ENCODE measurements at places on chromosomes 4 and X. TPM values are rescaled to one million over a fixed set of nuclear protein-coding genes. Genes with fewer than 3 reads are reported as not detected.

The FRMD7 gene
- not detected for total RNA-seq

The CHIC1 gene
- 20.7 TPM for total RNA-seq

The NUDT11 gene
- total RNA-seq = 4.5 TPM

The XKRX gene
- total RNA-seq = 1.2 TPM

The CHRDL1 gene
- 113 TPM for total RNA-seq

The DIPK2B gene
- total RNA-seq = 8.4 TPM

The TET2 gene
- total RNA-seq = 30.9 TPM

The MAGEA2 gene
- total RNA-seq = not detected

The WNK3 gene
- total RNA-seq = 1.6 TPM

The TMPRSS11B gene
- not detected for total RNA-seq

- no peak for DNase-seq
Measured at GRCh38 chrX:96978906-96979305, 95.2 kb downstream of the RPA4 start.

- DNase-seq = no peak
Measured at GRCh38 chr4:159075531-159075932, 27.3 kb upstream of the RAPGEF2 start.

DNA sequence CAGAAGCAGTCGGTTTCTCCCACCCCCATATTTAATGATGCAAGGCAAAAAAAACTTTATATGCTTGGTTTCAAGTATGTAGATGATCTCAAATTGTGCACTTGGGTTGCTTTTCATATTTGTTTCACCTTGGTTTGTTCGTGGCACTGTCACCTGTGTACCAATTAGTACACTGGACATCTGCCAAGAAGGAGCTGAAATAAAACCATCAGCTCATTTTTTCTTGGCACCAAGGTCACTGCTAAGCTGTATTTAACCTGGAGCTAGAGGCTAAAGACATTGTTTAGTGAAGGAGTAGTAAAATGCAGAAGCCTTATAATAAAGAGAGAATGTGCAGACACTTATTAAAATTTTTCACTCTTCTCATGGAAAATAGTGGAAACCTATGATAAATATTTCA lies 430.8 kb downstream of the ARHGAP24 start:
- DNase-seq = no peak

DNA sequence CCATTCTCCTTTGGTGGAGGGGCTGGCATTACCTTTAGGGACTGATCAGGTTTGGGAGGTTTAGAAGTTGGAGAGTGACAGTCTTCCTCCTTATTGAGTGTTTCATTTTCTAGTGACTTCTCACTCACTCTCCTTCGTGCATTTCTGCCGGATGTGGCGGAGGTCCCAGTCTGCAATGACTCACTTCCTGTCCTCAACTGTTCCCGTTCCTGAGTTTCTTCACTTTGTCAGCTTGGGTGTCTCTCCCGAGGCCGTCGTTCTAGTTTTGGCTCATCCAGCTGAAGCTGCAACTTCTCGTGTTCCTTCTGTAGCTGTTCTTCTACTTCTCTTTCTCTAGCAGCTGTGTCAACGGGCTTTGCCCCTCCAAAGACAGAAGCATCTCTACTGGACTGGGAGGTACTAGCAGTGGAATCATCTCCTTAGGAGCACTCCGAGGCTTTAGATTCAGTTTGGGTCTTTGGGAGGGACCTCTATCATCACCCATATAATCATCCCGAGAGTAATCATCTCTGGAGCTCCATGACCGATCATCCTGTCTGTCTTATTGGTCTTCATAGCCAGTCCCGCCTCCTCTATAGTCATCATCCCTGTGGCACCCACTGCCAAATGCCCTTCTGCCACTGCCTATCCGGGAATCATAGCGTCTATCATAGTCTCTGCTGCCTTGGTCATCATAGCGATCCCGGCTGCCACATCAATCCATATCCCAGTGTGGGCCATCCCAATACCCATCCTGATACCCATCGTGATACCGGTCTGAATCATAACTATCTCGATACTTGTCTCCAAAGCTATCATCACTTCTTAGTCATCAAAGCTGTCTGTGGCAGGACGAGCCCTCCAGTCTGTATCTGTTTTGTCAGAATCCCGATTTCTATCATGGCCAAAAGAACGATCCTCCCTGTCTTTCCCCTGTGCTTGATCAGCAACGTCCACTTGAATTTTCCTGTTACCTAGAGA lies 35.3 kb upstream of the VSIG4 start:
- DNase-seq = peak; percentile 77

DNA sequence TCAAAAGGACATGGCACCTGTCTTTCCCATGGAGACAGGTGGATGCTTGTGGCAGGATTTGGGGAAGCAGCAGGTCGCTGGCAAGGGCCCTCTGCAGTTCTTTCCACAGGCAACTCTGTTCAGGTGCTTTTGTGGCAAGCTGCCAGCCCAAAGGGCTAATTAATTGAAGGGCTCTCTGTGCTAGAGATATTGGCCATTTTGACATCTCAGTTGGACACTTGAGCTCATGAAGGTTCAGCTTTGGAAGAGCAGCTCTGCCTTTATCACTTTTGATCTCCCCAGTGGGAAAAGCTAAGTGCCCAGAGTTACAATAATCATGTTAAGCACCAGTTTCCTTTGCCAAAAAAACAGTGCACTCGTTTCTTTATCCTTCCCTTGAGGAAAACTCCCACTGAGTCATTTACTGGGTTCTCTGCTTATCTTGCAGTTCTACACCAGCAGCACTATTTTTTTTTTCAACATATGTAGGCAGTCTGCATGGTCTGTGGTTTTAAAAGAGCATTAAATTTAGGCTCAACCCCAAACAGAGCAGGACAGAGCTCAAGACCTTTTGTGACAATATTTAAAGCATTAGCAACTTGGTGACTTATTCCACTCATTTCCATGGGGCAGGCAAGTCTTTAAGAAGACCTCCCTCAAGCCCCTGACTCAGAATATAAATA lies 336.4 kb upstream of the RASGEF1B start:
- DNase-seq = no peak

GRCh38 chrX:53481816-53482465 lies 47.8 kb upstream of the HSD17B10 start:
- peak; percentile 66 for DNase-seq

- no peak for DNase-seq
Measured at GRCh38 chrX:14386981-14387380, 142.4 kb upstream of the GLRA2 start.

- DNase-seq = no peak
Measured at GRCh38 chr4:59044286-59044900, 1934.2 kb upstream of the IGFBP7 start.

DNA sequence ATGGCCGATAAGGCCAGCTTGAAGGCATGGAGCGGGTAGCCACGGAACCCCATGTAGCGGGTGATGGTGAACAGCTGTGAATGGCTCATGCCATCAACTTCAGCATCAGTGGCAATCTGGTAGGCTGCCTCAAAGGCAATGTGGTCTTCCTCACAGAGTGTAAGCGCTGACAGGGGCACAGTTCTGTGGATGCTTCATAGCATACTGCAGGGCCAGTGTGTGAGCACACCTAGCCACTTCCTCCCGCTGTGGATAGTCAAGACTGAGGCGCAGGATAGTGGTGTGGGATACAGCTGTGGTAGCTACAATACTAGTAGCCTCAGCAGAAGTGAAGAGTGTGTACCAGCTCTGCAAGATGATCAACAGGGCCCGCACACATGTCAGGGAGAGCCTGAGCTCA lies 40.5 kb downstream of the C4orf33 start:
- no peak for DNase-seq

- peak; percentile 77 for DNase-seq
Measured at GRCh38 chr4:55312489-55313101, 33.4 kb upstream of the SRD5A3 start.

GRCh38 chr4:16682975-16683374 lies 215.5 kb downstream of the LDB2 start:
- no peak for DNase-seq

GRCh38 chrX:134520860-134521390 lies 61.0 kb downstream of the HPRT1 start:
- no peak for DNase-seq

- DNase-seq = peak; percentile 75
Measured at GRCh38 chr4:40749717-40750460, at the start of gene NSUN7. Gene NSUN7, plus strand, starts transcription at chr4:40749955. Its CDS starts 739 bp downstream, at chr4:40750694.

DNA sequence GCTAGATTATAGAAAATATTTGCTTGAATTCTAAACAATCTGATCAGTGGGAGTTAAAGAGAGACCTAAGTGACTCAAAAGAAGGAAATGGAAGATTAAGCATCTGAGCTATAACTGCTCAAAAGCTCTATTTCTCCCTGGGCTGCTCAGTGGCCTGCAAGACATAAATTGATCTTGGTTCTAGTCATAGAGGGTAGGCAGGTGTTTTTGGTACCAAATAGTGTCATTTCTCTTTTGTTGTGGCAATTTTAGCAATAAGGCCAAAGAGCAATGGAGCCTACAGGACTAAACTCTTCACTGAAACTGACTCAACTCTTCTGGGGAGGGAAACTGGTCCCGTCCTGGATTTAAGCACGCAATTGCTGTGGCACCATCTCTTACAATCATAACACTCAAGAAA lies 33.9 kb upstream of the BMP2K start:
- DNase-seq = no peak

DNA sequence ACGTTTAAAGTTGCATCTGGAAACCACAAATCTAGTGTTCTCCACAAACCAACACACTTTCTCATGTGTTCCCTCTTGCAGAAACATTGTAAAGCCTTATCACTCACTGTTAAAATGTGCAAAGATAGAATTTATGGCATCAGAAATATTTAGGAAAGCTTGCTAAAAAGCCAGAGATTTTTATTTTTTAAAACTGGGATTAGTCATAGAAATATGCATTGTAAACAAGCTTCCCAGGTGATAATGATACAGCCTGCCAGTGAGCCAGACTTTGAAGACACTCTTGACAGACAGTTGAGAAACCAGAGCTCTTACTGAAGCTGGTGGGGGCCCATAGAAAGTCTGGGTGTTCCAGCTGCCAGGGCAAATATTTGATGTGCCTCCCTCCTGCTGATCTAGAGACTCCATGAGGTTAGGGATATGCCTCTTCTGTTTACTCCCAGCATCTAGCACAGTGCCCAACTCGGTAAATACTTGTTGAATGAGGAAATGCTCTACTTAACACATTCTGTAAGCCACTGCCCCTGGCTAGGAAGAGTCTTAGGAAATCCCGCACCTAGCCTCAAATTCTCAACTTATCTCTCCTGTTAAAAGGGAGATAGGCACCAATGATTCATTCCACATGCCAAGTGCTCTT lies 179.0 kb upstream of the RASGEF1B start:
- DNase-seq = no peak

DNA sequence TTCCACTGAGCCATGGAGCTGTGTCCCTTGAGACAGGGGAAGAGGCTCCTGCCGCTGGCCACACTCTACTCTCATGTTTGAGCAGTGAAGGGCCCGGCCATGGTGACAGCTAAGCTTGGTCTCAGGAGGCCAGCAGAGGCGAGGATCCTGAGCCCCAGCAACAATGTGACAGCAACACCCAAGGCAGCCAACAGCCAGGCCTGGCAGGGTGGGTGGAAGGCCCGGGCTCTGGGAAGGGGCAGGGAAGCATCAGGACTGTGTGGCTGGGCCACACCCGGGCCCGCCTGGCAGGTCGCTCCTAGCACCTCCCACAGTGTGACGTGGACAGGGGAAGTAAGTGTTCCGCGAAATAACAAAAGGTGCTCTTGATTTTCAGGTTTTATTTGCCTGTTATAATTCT lies 24.8 kb downstream of the L1CAM start:
- no peak for DNase-seq

All from sigmoid colon (tissue), 7 donors.